Testis (tissue), 5 donors: ENCODE measurements at places on chromosomes 1 and 21. TPM values are rescaled to one million over a fixed set of nuclear protein-coding genes. Genes with fewer than 3 reads are reported as not detected.

GRCh38 chr1:164718821-164719220 lies 159.8 kb downstream of the PBX1 start:
- H3K27ac ChIP-seq = no peak overlapping the region
- no peak overlapping the region for H3K4me3 ChIP-seq
- no peak for DNase-seq
- no peaks in the 10 kb centered on the region for H3K27me3 ChIP-seq

DNA sequence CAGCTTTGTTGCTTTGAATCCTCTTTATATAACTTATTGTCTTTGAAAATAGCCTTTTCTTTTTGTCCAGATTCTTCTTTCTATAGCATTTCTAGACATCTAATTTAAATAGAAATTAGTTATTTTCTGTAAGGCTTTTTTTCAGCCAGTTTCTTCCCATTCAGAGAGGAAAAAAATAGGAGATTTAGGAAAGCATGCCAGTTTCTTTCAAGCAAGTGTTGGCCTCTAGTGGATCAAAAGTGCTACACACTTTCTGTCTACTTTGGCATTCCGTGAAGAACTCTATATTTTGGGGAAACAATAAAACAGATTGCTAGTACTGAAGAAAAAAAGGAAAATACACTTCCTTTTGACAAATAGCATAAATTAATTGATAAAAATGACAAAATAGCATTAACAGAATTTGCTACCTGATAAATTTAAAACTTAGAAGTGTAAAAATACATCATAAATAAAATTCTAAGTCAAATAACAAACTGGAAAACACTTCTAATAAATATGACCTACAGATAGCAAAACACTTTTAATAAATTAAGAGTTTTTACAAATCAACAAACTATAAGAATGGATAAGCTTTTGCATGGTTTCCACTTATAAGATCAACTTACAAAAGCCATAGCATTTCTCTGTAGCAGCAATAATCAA lies 13.1 kb upstream of the EXO1 start:
- H3K4me1 ChIP-seq = no peaks in the 10 kb centered on the region
- no peak overlapping the region for H3K27ac ChIP-seq
- DNase-seq = no peak
- no peaks in the 10 kb centered on the region for H3K36me3 ChIP-seq
- H3K4me3 ChIP-seq = no peak overlapping the region

DNA sequence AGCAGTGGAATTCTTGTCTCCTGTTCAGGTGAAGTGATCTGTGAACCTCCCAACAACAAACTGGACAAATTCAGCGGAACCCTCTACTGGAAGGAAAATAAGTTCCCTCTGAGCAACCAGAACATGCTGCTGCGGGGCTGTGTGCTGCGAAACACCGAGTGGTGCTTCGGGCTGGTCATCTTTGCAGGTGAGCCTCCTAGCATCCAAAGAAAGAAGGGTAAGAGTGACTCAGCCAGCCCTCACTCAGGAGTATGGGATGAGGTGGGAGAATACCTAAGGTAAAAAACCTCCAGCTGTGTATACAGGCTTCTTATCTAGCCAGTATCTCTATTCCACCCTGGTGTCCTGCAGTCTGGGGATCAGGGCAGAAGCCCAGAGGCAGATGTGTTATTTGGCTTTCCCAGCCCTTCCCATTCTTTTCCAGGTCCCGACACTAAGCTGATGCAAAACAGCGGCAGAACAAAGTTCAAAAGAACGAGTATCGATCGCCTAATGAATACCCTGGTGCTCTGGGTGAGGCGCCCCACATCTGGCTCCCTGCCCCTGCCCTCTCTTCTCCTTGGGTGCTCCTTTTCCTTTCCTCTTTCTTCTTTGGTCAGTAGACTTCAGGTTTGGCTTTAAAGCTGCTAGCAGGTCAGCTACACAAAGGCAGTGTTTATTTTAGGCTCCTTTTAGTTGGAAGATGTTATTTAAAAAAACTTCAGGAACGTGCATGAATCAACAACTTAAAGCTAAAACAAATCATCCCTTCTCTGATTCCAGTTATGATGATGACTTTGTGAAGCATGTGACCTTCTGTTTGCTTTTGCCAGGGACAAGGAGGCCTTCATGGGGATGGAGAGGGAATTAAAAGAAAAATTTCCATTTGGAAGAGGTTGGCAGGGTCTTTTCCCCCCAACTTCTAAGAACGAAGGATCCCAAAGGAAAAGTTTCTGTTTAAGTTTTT lies 9.0 kb downstream of the ATP8B2 start:
- H3K4me1 ChIP-seq = peaks cover 13% of the 10 kb centered on the region
- DNase-seq = no peak
- H3K27me3 ChIP-seq = no peaks in the 10 kb centered on the region
- peaks cover 4% of the 10 kb centered on the region for H3K36me3 ChIP-seq

DNA sequence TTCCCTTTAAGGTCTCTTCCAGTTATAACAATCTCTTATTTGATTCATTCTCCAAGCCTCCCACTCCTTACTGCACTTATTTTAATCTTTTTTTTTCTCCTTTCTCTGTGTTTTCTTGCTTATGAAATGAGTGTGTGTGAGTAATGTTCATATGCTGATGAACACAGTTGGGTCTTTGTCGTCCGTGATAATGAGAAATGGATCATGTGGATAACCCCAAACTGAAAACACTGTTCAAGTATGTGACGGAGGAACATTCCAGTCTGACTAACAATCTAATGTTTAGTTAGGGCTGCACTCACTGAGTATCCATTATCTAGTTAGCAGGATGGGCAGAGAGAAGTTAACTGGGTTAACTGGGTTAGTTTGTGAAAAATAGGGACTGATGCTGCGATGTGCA lies 253.1 kb upstream of the DUSP10 start:
- no peak overlapping the region for H3K4me3 ChIP-seq
- DNase-seq = no peak
- H3K4me1 ChIP-seq = peaks cover 9% of the 10 kb centered on the region
- H3K27ac ChIP-seq = no peak overlapping the region
- H3K36me3 ChIP-seq = no peaks in the 10 kb centered on the region

The CRABP2 gene
- 2.1 TPM for total RNA-seq

The UBE2U gene
- 31.6 TPM for total RNA-seq

The FAM20B gene
- total RNA-seq = 20.1 TPM

- no peaks in the 10 kb centered on the region for H3K27me3 ChIP-seq
- no peaks in the 10 kb centered on the region for H3K36me3 ChIP-seq
- no peak overlapping the region for H3K4me3 ChIP-seq
- DNase-seq = no peak
These were observed 91.6 kb downstream of the SCCPDH start for GRCh38 chr1:246815693-246816270.

DNA sequence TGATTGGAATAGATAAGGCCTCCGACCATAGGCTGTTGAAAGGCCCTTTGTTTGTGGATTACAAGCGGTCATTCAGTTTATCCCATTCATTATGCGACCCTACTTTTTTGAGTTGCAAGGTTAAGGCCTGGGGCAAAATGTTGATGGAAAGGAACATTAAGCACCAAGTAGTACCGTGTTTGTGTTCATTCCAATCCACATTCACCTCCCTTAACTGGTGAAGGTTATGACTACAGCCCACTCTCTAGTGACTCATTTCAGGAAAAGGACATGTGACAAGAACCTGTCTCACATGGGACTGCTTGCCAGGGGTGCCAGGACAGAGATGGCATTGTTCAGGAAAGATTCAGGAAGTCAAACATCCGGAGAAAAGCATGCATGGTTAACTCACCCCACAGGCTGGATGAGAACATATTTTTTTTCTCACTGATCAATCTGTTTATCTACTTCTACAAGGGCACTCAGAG lies 81.6 kb downstream of the CD58 start:
- H3K4me1 ChIP-seq = peaks cover 18% of the 10 kb centered on the region
- no peaks in the 10 kb centered on the region for H3K27me3 ChIP-seq
- no peak overlapping the region for H3K4me3 ChIP-seq

DNA sequence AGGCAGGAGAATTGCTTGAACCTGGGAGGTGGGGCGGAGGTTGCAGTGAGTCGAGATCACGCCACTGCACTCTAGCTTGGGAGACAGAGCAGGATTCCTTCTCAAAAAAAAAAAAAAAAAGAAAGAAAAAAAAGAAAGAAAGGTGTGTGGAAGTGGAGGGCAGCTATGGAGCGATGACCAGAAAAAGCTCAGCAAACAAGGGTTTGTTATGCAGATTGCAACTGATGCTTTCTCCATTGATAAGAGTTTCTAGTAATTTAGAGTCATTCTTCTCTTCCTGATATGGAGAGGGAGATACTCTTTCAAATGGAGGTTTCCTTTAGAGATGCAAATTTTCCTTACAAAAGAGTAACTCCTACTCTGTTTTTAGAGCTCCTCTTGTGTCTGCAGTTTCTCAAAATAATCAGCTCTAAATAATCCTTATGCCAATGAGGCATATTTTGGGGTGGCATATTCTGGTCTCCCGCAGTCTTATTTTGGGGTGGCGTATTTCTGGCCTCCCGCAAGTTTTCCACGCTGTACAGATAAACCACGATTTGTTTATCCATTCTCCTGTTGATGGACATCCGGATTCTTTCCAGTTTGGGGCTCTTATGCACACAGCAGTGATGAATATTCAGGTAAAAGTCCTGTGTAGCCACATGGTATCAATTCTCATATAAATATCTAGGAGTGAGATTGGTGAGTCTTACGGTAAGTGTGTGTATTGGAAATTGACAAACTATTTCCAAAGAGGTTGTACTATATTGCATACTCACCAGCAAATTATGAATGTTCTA lies 30.7 kb upstream of the RCC2 start:
- no peaks in the 10 kb centered on the region for H3K4me1 ChIP-seq
- no peak overlapping the region for H3K27ac ChIP-seq
- no peak overlapping the region for H3K4me3 ChIP-seq

GRCh38 chr1:22903113-22903512 lies 69.6 kb downstream of the LACTBL1 start:
- no peak overlapping the region for H3K4me3 ChIP-seq
- no peaks in the 10 kb centered on the region for H3K27me3 ChIP-seq
- no peak overlapping the region for H3K27ac ChIP-seq
- H3K36me3 ChIP-seq = no peaks in the 10 kb centered on the region

The FMO2 gene
- 3.4 TPM for total RNA-seq

The PKLR gene
- total RNA-seq = 0.87 TPM

The SPRR1A gene
- not detected for total RNA-seq

GRCh38 chr1:233015965-233016364 lies 65.6 kb downstream of the NTPCR start:
- no peak overlapping the region for H3K4me3 ChIP-seq
- no peaks in the 10 kb centered on the region for H3K4me1 ChIP-seq
- no peaks in the 10 kb centered on the region for H3K36me3 ChIP-seq
- DNase-seq = no peak

The MATN1 gene
- total RNA-seq = 0.55 TPM
